ENCODE measurements at places on chromosomes 4 and X. TPM values are rescaled to one million over a fixed set of nuclear protein-coding genes. Genes with fewer than 3 reads are reported as not detected.

DNA sequence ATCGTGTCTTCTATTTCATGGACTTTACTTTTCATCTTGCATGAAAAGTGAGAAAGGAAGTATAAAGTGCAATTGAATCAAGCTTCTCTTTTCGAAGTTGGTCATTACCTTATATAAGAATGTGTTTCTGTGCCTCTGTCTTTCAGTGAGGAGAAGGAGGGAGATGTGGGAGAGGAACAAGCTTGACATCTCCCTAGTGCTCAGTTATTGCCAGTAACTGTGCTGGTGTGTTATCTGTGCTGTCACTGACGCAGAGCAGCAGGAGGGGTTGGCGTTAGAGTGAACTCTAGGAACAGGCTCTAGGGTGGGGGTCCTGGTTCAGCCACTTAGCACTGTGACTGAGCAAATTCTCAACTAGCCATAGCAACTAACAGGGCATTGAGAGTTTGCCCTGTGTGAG, 34.0 kb upstream of the TBC1D9 start:
- DNase-seq, result no peak

GRCh38 chrX:13074297-13075262, 30.2 kb upstream of the FAM9C start:
- DNase-seq, result peak; percentile 20

Gene GAB1
- total RNA-seq, result 0.20 TPM

GRCh38 chr4:80103629-80104028, 30.6 kb upstream of the ANTXR2 start:
- no peak for DNase-seq

Gene CT83
- total RNA-seq, result not detected

Gene VCX2
- not detected for total RNA-seq

GRCh38 chr4:150072906-150073714, 5.1 kb upstream of the DCLK2 start:
- DNase-seq, result no peak

- DNase-seq, result no peak
Measured at GRCh38 chr4:14513471-14513870, 488.8 kb upstream of the CPEB2 start.

Gene MAGEA10
- total RNA-seq, result not detected

DNA sequence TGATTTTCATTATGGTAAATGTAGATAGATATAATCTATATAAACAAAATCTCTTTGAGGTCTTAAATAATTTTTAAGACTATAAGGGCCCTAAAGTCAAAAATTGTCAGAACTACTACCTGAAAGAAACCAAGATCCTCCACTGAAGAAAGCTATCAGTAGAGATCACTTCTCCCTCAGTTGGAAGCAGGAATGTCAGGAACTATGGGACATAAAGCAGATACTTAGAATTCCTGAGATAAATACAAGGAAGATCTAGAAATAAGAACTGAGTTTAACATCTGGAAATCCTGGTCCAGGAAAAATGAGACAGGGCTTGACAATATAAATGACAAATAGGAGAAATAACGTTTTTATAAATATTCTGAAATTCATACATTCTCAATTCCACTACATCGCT, 97.2 kb downstream of the ADAMTS3 start:
- DNase-seq, result no peak

Gene RHOXF2
- not detected for total RNA-seq

- no peak for DNase-seq
Measured at GRCh38 chrX:18160369-18160768, 60.3 kb downstream of the BEND2 start.

Gene TRPC5OS
- total RNA-seq, result not detected

GRCh38 chrX:74325130-74326059, 21.4 kb downstream of the ZCCHC13 start:
- DNase-seq, result peak; percentile 13

GRCh38 chr4:165715989-165716388, 157.0 kb upstream of the TLL1 start:
- DNase-seq, result no peak

Gene ZFYVE28
- total RNA-seq, result 4.9 TPM

Gene CFAP299
- total RNA-seq, result not detected

- DNase-seq, result no peak
Measured at GRCh38 chrX:120090208-120090607, 12.7 kb upstream of the RHOXF2B start.

DNA sequence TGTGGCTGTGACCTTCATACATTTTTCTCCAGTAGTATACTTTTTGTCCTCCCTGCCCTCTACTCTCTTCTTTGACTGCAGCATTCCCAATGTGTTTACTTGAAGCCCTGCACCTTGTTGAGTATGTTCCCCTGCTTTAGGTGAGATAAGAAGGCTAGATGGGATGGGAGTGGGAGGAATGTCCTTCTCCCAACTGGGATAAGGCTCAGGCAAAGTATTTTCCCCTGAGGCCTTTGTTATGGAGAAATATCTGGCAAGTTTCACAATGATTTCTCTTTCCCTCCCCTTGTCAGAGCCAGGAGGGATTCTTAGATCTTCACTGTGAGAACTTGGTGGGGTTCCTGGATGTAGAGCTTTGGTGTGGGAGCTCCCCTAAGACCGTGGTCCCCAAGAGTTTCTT, 131.8 kb downstream of the CLCN5 start:
- DNase-seq, result no peak

Gene SLC4A4
- total RNA-seq, result 0.81 TPM
